ENCODE measurements at places on chromosomes 4 and X.

GRCh38 chrX:135437867-135438733, 16.4 kb downstream of the SMIM10L2A start:
- DNase-seq, result no peak

GRCh38 chrX:133994576-133994975, 9.2 kb upstream of the GPC3 start:
- DNase-seq, result no peak

GRCh38 chrX:137432609-137433008, 133.3 kb upstream of the ZIC3 start:
- peak; percentile 46 for DNase-seq

DNA sequence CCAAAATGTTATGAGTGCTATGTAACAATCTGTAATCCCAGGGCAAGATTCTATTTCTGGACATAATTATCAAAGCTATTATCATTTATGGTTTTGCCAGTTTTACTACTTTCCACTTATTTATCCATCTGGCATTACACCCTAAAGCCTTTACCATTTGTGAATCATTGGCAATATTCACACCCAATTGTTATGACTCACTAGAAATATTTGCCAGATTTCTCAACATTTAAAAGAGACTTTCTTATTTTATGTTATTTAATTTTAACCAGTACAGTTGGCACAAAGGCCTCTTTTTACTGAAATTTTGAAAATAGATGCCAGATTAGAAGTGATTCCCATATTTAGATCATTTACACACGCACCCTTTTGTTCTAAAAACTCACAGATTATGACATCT, 242.7 kb upstream of the WDFY3 start:
- DNase-seq, result no peak

- peak; percentile 74 for DNase-seq
These were observed 66.0 kb upstream of the GEMIN8 start for GRCh38 chrX:14095702-14096101.

GRCh38 chr4:21544415-21544814, 404.2 kb downstream of the KCNIP4 start:
- no peak for DNase-seq

GRCh38 chr4:38688676-38689355, 24.8 kb downstream of the KLF3 start:
- DNase-seq, result no peak

GRCh38 chr4:85725721-85726170, 250.8 kb downstream of the ARHGAP24 start:
- no peak for DNase-seq

DNA sequence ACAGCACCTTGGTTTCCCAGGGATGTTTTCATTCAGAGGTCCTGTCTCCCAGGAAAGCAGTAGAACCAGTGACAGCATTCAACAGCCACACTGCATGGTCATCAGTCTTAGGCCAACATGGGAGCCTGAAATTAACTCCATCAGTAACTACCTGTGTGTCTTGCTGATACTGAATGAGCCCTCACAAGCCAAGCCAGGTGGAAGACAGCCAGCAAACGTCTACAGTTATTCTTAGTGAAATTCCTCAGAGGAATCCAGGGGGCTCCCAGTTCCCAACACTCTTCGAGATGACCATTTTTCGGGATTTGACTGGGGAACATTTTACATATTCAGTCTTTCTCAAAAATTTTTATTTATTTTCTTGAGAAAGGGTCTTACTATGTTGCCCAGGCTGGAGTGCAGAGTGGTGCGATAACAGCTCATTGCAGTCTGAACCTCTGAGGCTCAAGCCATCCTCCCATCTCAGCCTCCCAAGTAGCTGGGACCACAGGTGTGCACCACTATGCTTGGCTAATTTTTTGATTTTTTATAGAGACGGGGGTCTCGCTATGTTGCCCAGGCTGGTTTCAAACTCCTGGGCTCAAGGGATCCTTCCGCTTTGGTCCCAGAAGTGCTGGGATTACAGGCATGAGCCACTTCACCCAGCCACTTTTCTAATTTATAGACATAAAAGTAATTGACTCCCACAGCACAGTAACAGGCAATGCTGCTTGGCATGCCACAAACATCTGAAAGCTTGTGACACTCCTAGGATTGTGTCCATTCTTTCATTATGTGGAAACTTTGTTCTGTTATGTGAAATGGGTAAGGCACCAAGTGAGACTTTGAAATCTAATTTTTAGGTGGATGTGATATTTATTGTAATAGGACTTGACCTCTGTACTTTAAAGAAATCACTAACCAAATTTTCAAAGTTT, 116.9 kb downstream of the SOWAHB start:
- no peak for DNase-seq

Measured in brain (organoid and tissue), 16 donors.